ENCODE measurements at places on chromosomes 3 and 15. TPM values are rescaled to one million over a fixed set of nuclear protein-coding genes. Genes with fewer than 3 reads are reported as not detected.

The TRIM42 gene
- not detected for polyA plus RNA-seq

The PRTG gene
- 1.7 TPM for polyA plus RNA-seq

The C3orf52 gene
- polyA plus RNA-seq, result not detected

The GOLGA8G gene
- not detected for polyA plus RNA-seq

The PCSK6 gene
- polyA plus RNA-seq, result 13.5 TPM

The CLDN18 gene
- polyA plus RNA-seq, result not detected

Measured in Purkinje cell (primary cell).